Activated naive CD8-positive, alpha-beta T cell treated with anti-CD3 and anti-CD28 coated beads for 36 hours (primary cell): ENCODE measurements at places on chromosomes 7 and 10.

- DNase-seq = peak; percentile 34
Measured at GRCh38 chr10:70540089-70540788, 61.7 kb downstream of the PALD1 start.

DNA sequence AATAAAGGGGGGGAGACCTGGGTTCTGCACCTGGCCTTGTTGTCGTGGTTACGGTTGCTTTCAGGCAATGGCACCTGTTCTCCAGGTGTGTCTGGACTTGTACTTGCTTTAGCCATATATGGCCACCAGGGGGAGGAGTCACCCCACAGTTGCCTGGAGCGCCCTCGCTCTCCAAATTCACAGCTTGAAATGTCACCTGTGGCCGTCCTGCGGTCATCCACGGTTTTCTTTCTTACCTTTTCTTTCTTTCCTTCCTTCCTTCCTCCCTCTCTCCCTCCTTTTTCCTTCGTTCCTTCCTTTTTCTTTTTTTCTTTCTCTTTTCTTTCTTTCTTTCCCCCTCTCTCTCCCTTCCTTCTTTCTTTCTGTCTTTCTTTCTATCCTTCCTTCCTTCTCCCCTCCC is 157.2 kb upstream of the ZNF92 start:
- peak; percentile 53 for DNase-seq

DNA sequence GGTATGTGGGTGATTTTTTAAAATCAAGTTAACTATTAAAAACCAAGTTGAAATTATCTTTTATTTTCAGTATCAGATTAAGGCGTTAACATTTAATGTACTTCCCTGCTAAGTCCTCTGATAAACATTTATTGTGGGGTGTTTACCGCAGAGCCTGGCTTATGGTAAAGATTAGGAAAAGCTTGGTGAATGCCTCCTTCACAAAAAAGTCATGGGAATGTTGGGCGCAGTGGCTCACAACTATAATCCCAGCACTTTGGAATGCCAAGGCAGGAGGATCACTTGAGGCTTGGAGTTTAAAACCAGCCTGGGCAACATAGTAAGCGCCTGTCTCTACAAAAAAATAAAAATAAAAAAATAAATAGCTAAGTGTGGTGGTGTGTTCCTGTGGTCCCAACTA is 53.3 kb downstream of the WAC start:
- no peak for DNase-seq

DNA sequence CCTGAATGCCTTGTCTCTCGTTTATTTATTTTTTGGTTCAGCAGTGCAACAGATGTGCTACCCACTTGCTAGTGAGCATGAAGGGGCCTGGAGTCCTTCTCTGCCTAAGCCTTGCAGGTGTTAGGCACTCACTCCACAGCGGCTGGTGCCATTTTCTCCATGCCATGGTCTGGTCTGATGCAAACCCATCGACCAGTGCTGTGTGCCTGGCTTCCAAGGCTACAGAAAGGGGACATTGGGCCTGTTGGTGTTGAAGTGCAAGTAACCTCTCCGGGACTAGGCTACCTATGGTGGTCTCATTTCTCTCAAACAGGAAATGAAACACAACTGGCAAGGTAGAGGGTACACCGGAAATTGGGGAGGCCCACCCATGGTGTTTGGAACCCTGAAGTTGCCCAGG is 198.1 kb downstream of the ADARB2 start:
- DNase-seq = no peak

DNA sequence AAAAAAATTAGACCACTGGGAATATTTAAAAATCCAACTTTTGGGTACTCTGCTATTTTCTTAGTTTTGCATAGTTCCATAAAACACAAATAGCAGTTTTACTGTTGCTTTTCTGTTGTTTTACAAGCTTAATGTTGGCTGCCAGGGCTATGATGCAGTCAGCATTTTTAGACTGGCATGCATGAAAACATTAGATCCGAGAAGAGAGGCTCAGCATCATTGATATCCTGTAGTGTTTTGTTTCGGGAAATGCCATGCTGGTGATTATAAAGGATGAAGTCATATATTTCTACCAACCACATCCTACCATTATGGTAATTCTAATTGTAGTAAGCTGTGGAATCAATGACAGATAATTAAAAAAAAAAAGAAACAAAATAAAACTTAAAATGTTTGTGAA is 104.6 kb downstream of the MBL2 start:
- DNase-seq = no peak

- no peak for DNase-seq
Measured at GRCh38 chr7:295155-296154, 5.5 kb downstream of the FOXL3 start.

DNA sequence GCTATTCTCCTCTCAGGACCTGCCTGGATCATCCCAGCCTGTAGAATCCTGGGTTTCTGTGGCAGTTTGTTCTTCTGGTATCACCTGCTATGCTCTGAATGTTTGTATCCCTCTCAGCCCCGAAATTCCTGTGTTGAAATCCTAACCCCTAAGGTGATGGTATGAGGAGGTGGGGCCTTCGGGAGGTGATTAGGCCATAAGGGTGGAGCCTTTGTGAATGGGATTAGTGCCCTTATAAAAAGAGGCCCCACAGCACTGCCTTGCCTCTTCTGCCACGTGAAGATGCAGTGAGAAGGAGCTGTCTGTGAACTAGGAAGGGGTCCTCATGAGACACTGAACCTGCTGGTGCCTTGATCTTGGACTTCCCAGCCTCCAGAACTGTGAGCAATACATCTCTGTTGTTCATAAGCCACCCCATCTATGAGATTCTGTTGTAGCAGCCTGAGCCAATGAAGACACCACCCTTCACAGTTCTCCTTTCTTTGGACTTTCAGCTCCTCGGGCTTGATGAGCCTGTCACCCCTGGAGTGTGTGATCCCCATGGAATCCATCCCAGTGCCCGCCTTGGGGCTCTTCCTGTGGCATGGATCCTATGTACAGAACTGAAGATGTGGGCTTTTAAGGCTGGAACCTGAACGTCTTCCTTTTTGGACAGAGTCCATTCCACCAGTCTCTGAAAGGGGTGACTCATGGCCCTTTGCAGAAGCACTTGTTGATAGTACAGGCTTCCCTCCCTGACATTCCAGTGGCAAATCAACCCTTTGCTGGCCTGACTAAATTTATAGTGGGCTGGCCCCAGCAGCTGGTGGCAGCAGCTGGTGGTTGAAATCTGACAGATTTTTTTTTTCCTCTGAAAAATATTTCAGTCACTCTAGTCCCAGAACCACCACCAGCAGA is 138.0 kb downstream of the TACC2 start:
- DNase-seq = no peak

DNA sequence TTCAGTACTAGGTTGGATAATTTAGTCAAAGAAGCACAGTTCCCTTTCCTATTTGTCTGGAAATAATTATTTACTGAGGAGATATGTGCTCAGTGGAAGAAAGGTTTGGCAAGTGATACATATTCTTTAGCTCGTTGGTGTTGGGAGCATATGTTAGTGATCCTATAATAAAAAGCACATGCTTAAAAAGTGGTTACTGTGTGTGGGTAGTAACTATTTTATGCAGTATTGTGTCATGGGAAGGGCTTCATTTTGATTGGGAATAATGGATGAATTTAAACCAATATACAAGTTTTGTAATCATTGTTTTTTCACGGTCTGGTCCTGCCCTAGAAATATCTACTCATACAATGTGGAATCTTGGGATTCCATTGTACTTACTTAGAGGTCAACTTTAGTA is 188.7 kb upstream of the PPP1R3A start:
- DNase-seq = no peak

DNA sequence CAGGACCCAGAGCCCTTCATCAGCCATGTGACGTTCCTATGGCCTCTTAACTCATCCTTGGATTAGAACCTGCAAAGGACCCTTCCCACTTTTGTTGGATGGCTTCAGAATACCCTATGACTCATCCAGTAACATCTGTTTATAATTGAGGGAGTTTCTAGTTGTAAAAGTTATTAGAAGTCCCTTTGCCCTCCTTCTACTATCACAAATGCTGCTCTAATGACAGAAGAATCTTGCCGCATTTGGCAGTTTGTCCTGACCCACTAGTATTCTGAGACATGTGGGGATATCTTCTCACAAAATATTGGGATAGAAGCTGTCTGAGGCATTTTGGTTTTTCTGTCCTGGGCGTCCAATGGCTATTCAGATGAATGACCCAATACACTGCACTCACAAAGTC is 251.8 kb upstream of the TMEM72 start:
- DNase-seq = no peak

- DNase-seq = no peak
Measured at GRCh38 chr7:21543528-21544302, 876 bp downstream of the DNAH11 start.

- DNase-seq = no peak
Measured at GRCh38 chr10:48288661-48289060, 14.2 kb upstream of the FRMPD2 start.

- DNase-seq = no peak
Measured at GRCh38 chr10:110840225-110840922, 31.4 kb upstream of the PDCD4 start.

- no peak for DNase-seq
Measured at GRCh38 chr10:23433701-23434100, 5.2 kb upstream of the OTUD1 start.

DNA sequence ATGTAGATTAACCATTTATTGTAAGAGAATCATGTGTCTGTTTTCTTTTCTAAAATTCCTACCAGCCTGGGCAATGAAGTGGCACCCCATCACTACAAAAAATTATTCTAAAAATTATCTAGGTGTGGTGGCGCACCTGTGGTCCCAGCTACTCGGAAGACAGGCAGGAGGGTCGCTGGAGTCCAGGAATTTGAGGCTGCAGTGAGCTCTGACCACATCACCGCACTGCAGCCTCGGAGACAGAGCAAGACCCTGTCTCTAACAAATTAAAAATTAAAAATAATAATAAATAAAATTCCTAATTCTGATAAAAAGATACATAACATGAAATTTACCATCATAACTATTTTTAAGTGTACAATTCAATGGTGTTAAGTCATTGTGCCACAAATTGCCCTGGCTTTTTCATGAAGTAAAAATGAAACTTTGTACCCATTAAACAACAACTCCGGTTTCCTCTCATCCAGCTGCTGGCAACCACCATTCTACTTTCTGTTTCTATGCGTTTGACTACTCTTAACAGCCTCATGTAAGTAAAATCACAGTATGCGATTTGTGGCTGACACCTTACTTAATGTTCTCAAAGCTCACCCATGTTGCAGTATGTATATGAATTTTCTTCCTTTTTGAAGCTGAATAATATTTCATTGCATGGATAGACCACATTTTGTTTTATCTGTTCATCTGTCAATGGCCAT is 20.6 kb upstream of the USP6NL start:
- DNase-seq = peak; percentile 31

- DNase-seq = no peak
Measured at GRCh38 chr7:70271617-70272081, 673.4 kb downstream of the AUTS2 start.

- no peak for DNase-seq
Measured at GRCh38 chr7:144649120-144649519, 186.7 kb downstream of the TPK1 start.

DNA sequence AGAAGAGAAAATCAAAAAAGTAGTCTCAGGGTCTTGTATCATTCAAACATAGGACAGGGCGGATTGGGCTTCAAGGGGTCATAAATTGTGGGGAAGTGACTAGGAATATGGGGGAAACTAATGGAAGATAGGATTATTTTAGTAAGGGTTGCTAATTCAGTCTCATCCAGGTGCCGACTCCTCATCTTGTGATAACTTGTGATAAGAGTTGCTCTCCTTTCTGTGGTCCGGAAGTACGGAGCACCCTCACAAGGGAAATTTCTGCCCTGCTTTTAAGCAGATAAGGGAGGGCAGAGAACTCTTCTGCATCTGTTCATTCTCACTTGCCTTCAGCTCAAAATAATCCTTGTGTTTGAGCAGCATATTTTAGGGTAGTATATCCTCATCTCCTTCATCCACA is 436.4 kb upstream of the LRGUK start:
- no peak for DNase-seq

- no peak for DNase-seq
Measured at GRCh38 chr10:77854115-77854514, 72.4 kb downstream of the DLG5 start.

DNA sequence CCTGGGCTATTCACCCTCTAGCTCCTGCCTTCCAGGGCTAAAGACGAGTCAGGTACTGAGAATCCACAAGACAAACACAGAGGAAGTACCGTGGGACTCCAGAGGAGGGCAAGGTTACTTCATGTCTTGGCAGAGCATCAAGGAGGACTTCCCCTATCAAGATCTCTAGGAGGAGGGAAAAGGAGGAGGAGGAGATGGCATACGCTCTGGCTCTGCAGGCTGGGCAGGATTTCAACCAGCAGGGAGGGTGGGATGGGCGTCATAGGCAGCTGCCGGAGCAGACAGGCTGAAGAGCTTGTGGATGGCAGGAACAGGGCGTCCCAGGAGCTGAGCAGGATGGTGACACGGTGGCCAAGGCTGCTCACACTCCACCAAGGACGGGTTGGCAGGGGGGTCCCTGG is 21.3 kb downstream of the MDH2 start:
- no peak for DNase-seq

DNA sequence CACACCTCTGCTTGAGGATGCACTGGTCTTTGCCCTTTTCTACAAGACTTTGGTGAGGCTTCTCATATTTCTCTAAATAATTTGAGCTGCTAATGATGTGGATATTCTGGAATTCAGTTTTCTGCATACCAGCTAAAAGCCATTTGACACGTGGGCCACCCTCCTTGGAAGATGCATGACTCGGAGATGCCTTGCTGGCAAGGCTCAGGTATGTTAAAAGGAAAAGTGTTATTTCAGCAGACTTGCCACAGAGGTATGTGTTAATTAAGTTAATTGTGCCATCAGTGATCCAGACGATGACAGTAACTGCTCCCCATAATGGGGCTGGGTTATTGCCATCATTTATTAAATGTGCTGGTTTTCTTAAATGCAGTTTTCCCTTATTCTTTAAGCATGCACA is 8.8 kb upstream of the GFRA1 start:
- DNase-seq = no peak

GRCh38 chr10:19816411-19817230 is at the start of gene PLXDC2:
TSS of gene PLXDC2 (plus strand) at chr10:19816432.
- peak; percentile 2 for DNase-seq

DNA sequence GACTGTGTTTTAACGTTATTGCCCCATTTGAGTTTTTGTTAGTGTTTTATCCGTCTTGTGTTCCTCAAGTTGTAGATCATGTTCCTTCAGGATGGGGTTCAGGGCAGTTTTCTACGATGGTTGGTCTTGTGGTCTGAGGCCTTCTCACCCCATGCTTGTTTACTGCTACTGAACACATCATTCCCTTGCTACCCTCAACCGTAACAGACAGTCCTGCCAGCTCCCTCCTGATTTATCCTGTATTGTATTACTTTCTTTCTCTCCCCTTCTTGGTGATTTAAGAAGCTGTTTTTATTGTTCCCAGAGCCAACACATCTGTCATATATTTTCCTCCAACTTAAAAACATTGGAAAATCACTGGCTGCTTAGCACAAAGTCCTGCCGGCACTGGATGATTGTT is 719.8 kb downstream of the INHBA start:
- no peak for DNase-seq

- no peak for DNase-seq
Measured at GRCh38 chr10:48939790-48940325, at the start of gene LRRC18. TSS of gene LRRC18 (minus strand) at chr10:48939840. CDS start at chr10:48914155, 25,685 bp downstream.

DNA sequence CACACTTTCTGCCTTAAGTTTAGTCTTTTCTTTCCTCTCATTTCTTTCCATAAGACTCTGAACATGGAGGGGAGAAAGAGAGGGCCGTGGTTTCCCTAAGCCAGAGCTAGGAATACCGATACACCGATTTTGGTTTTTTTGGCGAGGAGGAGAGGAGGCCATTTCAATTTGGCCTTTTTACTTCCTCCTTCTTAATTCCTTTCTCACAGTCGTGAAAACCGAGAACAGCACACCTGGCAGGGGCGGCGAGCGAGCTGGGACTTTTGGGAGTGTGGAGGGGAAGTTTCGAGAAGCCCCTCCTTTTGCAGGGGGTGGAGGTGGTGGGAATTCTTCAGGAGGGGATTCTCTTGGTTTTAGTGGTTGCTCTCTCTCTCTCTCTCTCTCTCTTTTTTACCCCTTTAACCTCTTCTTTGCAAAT is 6.2 kb downstream of the GATA3 start:
- no peak for DNase-seq
